ENCODE measurements at places on chromosomes 5 and 9.

- H3K36me3 ChIP-seq: no peaks in the 10 kb centered on the region
- H3K27me3 ChIP-seq: no peaks in the 10 kb centered on the region
- H3K27ac ChIP-seq: no peak overlapping the region
- H3K4me3 ChIP-seq: no peak overlapping the region
Measured at GRCh38 chr5:102591650-102592049, 92.8 kb upstream of the SLCO6A1 start.

DNA sequence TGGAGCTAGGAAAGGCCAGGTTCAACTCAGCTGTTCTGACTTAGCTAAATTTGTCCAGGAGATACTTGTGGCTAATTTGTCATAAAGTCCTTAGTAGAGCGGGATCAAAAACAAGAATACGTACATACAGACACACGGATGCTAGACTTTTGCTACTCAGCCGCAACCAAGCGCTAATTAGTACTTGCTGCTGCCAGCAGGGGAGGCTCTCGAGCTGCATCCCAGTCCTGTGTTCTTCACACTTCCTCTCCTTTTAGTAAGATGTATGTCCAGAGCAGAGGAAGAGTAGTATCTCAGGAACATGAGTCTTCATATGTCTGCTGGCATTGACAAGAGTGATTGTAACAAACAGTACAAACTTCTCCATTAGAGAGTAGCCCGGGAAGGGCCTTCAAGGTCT, 58.3 kb downstream of the CYFIP2 start:
- no peaks in the 10 kb centered on the region for H3K36me3 ChIP-seq
- H3K27ac ChIP-seq: no peak overlapping the region
- no peak for DNase-seq
- no peak overlapping the region for H3K4me3 ChIP-seq
- peaks cover 30% of the 10 kb centered on the region for H3K27me3 ChIP-seq

GRCh38 chr5:33755231-33755630, 136.6 kb downstream of the ADAMTS12 start:
- H3K4me3 ChIP-seq: no peak overlapping the region
- H3K4me1 ChIP-seq: peaks cover 12% of the 10 kb centered on the region
- no peak overlapping the region for H3K27ac ChIP-seq
- DNase-seq: no peak
- peaks cover 15% of the 10 kb centered on the region for H3K36me3 ChIP-seq

DNA sequence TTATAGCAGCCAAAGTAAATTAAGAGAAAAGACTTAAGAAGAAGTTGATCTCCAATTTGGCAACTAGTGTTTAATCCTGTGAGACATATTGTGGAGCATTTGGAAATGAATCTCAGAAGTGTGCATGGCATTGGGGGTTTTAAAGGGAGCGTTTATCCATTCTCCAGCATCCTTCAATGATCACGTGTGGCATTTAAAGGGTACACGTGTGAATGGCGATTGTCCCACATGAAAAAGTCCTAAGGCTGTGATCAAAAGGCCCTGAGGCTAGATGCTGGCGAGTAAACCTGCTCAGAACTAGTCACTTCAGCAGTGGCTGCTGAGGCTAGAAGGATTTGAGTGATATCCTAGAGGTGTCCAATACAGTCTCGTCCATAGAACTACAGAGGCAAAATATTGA, 315.6 kb upstream of the CDH9 start:
- DNase-seq: no peak
- H3K27ac ChIP-seq: no peak overlapping the region
- H3K4me1 ChIP-seq: no peaks in the 10 kb centered on the region
- no peaks in the 10 kb centered on the region for H3K27me3 ChIP-seq

- no peak overlapping the region for H3K4me3 ChIP-seq
- H3K27ac ChIP-seq: peak overlapping the region; percentile 8
- no peaks in the 10 kb centered on the region for H3K36me3 ChIP-seq
- H3K4me1 ChIP-seq: peaks cover 15% of the 10 kb centered on the region
Measured at GRCh38 chr5:123455095-123455494, 31.9 kb upstream of the CEP120 start.

DNA sequence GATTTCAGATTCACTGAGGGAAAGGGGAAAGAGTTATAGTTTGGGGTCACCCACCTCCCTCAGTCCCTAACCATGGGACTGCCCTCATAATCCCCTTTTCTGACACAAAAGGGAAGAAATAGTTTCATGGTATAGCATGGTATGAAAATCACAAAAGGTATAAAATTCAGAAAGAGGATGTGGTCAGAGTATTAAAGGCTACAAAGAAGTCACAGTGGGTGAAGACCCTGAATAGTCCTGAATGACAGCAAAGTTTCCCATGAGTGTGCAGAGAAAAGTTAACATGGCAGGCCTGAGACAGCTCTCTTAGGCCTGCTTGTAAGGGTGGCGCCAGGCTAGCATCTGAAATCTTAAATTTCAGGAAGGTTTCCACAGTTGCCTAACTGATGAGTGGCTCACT, 290.6 kb upstream of the ZNF608 start:
- no peak for DNase-seq
- no peaks in the 10 kb centered on the region for H3K27me3 ChIP-seq
- H3K4me1 ChIP-seq: peaks cover 5% of the 10 kb centered on the region
- H3K36me3 ChIP-seq: no peaks in the 10 kb centered on the region
- no peak overlapping the region for H3K27ac ChIP-seq

GRCh38 chr5:9716838-9717281, 86.7 kb upstream of the TAS2R1 start:
- H3K27ac ChIP-seq: no peak overlapping the region
- H3K36me3 ChIP-seq: no peaks in the 10 kb centered on the region
- H3K4me1 ChIP-seq: peaks cover 14% of the 10 kb centered on the region
- H3K27me3 ChIP-seq: no peaks in the 10 kb centered on the region
- no peak for DNase-seq
- no peak overlapping the region for H3K4me3 ChIP-seq

DNA sequence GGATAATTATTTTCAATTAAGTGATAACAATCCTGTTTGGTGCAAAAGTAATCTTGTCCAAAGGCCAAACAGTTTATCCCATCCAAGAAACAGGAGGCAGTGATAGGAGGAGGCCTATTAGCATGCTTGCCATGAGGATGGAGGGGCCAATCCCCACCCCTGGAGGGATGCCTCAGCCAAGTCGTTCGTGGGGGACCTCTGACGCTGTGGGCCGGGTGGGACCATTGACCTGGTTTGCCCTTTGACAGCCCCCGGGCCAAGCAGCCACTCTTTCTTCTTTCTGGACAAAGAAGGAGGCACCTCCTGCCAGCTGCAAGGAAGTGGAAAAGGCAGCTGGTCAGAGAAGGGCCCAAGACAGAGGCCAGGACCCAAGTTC, 39.5 kb upstream of the GRHPR start:
- H3K27ac ChIP-seq: no peak overlapping the region
- H3K4me3 ChIP-seq: no peak overlapping the region
- H3K27me3 ChIP-seq: no peaks in the 10 kb centered on the region
- no peak for DNase-seq

DNA sequence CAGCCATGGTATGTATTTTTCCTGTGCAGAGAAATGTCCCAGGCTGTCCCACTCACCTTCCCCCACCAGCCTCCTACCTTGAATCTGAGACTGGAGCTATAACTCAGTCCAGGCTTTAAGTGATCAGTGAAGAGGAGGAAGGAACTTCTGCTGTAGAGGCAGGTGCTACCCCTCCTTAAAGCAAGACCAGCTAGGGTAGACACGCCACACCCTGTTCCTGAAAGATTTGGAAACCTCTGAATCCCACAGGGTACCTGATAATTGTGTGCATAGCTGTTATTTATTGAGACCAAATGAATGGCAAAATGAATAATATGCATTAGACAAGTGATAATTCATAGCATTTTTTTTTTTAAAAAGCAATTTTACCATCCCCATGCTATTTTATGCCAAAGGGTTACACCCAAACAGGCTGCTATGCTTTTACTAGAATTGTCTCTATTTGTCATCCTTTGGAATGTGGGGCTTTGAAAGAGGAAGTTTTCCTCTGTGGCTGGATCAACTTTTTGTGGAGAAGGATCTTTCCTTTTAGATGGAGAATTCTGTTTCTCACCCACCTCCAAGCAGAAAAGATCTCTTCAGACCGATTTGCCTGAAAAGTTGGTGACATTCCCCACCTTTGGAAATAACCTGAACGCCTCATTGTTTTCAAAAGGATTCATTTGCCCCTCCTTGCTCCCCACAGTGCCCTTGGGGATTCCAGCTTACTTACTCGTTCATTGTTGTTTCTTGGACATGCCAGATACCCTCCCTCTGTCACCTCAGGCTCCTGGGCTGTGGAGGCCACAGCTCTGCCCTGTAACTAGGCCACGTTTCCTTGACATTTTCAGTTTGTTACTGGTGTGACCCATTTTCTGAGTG, 248.7 kb downstream of the NR3C1 start:
- H3K4me1 ChIP-seq: peaks cover 15% of the 10 kb centered on the region
- DNase-seq: peak; percentile 27
- H3K27ac ChIP-seq: peak overlapping the region; percentile 3
- H3K27me3 ChIP-seq: no peaks in the 10 kb centered on the region
- no peaks in the 10 kb centered on the region for H3K36me3 ChIP-seq
- H3K4me3 ChIP-seq: no peak overlapping the region

- H3K4me1 ChIP-seq: no peaks in the 10 kb centered on the region
- no peak overlapping the region for H3K4me3 ChIP-seq
- no peak overlapping the region for H3K27ac ChIP-seq
- no peak for DNase-seq
- H3K36me3 ChIP-seq: no peaks in the 10 kb centered on the region
Measured at GRCh38 chr9:131874916-131875670, 135.2 kb upstream of the RAPGEF1 start.

DNA sequence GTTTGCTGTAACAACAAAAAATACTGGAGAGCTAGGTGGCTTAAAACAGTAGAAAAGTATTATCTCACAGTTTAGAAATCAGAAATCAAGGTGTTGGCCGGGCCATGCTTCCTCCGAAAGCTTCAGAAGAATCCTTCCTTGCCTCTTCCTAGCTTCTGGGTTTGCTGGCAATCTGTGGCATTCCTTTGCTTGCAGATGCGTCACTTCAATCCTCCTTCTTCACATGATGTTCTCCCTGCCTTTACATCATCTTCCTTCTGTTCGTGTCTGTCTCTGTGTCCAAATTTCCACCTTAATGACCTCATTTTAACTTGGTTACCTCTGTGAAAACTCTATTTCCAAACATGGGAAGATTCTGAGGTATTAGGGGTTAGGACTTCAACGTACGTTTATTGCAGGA, 90.4 kb upstream of the CHD1 start:
- no peaks in the 10 kb centered on the region for H3K36me3 ChIP-seq
- DNase-seq: no peak
- peak overlapping the region; percentile 85 for H3K27ac ChIP-seq
- H3K27me3 ChIP-seq: no peaks in the 10 kb centered on the region

GRCh38 chr5:178349625-178350353, 117.2 kb upstream of the PHYKPL start:
- no peaks in the 10 kb centered on the region for H3K36me3 ChIP-seq
- no peaks in the 10 kb centered on the region for H3K4me1 ChIP-seq
- no peak overlapping the region for H3K4me3 ChIP-seq
- peaks cover 97% of the 10 kb centered on the region for H3K27me3 ChIP-seq
- DNase-seq: no peak

GRCh38 chr5:146490089-146490843, 25.7 kb downstream of the GPR151 start:
- no peak overlapping the region for H3K4me3 ChIP-seq
- H3K27ac ChIP-seq: no peak overlapping the region
- H3K4me1 ChIP-seq: no peaks in the 10 kb centered on the region
- H3K27me3 ChIP-seq: no peaks in the 10 kb centered on the region
- no peak for DNase-seq

DNA sequence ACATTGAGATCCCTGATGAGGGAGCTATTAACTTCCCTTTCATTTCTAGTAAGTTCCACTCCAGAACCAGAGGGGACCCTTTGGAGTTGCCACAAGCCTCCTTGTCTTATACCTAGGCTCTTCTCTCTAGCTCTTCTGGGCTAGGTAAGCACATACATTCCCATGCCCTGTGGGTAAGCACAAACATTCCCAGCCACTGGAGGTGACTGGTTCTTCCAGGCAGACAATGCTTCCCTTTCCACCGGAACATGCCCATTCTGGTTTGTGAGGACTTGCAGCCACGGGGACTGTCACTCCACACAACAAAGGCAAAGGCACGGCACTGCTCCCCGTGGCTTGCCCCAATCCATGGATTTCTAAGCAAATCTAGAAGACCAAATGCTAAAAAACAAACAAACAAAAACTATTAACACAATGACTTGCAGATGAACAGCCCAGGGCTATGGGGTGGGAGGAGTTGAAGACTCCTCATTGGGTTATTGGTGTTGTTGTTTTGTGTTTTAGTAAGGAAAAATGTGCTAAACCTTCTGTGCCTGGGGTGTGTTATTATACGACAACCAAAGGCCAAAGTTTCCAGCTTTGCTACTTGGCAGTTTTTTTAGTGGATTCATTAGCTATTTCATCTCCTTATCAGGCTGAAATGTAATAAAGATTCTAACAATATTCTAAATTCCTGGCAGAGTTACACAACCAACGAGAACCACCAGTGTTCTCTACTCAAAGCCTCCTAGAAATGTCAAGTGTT, 276.2 kb downstream of the SYK start:
- no peaks in the 10 kb centered on the region for H3K27me3 ChIP-seq
- peaks cover under 1% of the 10 kb centered on the region for H3K4me1 ChIP-seq
- H3K36me3 ChIP-seq: no peaks in the 10 kb centered on the region
- H3K4me3 ChIP-seq: no peak overlapping the region
- no peak for DNase-seq

DNA sequence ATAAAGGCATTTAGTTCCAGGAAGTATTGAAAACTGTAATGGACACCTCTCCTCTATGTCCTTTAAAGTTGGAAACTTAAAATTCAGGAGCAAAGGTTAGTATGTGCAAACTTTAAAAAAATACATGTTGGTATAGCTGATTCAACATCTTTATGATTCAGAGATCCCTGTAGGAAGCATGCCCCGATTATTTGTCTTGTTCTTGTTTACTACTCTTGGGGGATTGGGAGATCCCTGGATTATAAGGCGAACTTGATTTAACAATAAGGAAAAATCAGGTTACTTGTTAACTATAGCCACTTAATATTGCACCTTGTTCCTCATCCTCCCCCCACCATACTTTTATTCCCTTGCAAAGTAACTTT, 1.7 kb downstream of the F2RL1 start:
- peak overlapping the region; percentile 95 for H3K4me3 ChIP-seq
- DNase-seq: peak; percentile 75
- peak overlapping the region; percentile 91 for H3K27ac ChIP-seq
- no peaks in the 10 kb centered on the region for H3K27me3 ChIP-seq
- H3K36me3 ChIP-seq: 0 out of 2 replicates have a peak, but pooled peaks cover 4% of the 10 kb centered on the region
- peaks cover 64% of the 10 kb centered on the region for H3K4me1 ChIP-seq

- H3K27ac ChIP-seq: no peak overlapping the region
- DNase-seq: no peak
- no peaks in the 10 kb centered on the region for H3K4me1 ChIP-seq
- H3K4me3 ChIP-seq: no peak overlapping the region
Measured at GRCh38 chr5:6757414-6757969, 44.3 kb downstream of the TENT4A start.

GRCh38 chr5:13601112-13601511, 343.4 kb downstream of the DNAH5 start:
- H3K4me1 ChIP-seq: peaks cover 10% of the 10 kb centered on the region
- no peaks in the 10 kb centered on the region for H3K36me3 ChIP-seq
- H3K27ac ChIP-seq: no peak overlapping the region

- DNase-seq: peak; percentile 16
- H3K27ac ChIP-seq: no peak overlapping the region
- no peak overlapping the region for H3K4me3 ChIP-seq
- peaks cover 22% of the 10 kb centered on the region for H3K4me1 ChIP-seq
Measured at GRCh38 chr9:110606179-110606790, 26.7 kb upstream of the SVEP1 start.

Measured in PC-9 (cell line).